ENCODE measurements at places on chromosomes 12 and 14. TPM values are rescaled to one million over a fixed set of nuclear protein-coding genes. Genes with fewer than 3 reads are reported as not detected.

DNA sequence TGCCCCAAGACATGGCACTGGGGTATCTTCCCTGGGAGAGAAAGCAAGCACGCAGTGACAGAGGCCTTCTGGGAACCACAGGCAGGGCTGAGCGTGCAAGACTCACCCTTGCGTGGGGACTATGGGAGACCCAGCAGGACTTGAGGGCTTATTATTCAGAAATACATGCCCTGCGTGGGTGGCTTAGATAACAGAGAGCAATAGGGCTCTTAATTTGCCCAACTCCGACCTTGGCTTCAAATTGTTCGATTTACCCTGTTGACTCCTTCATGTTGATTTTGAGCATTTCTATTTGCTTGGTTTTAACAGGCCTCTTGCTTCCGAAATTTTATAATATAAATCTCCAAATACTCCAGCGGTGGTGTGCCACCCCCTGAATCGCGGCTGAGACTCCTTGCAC, 5.1 kb upstream of the SERPINA1 start:
- DNase-seq = no peak

DNA sequence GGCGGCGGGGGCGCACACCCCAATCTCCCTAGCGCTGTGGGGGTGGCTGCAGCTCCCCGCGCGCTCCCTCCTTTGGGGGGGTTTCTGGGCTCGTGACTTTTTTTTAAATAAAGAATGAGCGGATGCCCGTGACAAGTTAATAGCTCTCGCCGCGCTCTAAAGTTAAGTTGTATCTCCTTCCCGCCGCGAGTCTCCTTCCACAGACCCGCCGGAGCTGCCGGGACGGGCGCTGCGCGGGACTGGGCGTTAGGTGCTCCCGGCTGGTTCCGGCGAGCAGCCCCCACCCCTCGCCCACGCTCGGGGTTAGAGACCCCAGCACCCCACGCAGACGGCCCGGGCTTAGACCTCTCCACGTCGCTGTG, 82.6 kb upstream of the HMGA2 start:
- DNase-seq = no peak

DNA sequence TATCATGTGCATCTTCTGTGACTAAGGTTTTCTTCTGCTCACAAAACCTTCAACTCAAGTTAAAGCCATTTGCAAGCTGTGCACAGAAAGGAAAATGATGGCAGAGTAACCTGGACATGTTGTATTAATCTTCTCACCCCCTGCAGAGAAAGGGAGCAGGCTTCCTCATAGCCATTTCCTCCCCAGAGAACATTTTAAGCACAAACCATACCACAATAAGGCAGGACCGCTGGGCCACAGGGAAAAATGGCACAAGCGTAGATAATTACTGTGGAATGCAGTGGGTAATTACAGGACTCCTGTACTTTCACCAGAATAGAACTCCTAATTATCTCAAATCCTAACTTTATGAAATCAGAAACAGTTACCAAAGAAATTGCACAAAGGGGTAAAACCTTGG, 215.7 kb downstream of the KIF21A start:
- no peak for DNase-seq

DNA sequence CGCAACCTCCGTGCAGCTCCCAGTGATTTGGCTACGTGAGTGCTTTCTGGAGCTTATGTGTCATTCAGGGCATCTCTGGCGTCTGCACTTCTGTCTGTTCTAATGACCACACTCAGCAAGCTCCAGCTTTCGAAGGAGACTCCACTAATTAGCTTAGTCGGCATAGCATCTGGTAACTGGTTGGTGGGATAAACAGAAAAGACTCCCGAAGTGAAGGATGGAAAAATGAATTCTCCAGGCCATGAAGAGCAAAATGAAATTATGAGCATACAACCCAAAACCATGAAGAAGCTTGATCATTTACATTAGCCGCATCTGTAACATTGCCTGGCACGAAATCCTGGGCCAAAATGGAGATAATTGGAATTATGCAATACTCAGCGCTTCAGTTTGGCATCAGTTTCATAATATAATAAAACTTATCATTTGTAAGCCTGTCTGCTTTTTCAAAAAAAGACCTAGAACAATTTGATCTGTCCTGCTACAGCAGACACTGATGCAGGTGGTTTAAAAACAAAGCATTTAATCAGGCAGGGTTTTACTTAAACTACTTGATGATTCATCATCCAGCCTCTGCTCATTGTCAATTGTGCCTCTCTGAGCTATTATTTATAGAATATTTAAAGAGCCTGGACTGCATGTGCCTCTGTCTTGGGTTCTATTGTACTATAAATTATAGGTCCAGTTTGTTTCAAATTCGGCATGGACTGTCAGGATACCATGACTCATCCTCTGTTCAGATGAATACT, 87.4 kb downstream of the SYT1 start:
- no peak for DNase-seq

DNA sequence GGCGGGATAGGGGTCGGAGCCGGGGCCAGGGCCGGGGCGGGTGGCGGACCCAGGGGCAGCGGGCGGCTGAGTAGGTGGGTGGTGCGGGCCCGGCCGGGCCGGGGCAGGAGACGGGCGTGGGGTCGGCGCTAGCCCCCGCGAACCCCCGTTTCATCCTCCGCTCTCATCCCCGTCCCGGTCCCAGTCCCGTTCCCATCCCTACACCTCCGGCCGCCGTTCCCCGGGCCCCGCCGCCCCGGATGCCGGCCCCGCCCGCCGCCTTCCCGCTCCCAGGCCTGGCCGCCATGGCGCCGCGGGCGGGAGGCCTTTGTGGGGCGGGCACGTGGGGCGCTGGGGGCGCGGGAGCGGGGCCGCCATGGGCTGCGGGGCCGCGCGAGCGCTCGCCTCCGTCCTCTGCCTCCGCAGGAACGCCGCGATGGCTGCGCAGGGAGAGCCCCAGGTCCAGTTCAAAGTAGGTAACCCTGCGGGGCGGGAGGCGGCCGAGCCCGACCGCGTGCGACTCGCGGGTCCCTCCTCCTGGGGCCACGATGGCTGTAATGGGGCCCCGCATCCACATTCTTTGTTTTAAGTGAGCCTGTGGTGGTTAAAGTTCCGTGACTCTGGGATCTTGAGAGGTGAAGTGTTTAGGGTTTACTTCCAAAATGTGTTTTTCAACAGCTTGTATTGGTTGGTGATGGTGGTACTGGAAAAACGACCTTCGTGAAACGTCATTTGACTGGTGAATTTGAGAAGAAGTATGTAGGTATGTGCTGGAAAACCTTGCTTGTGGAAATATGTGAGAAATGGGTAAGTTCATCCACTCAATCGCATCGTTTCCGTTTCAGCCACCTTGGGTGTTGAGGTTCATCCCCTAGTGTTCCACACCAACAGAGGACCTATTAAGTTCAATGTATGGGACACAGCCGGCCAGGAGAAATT, 572 bp downstream of the RAN start:
- peak; percentile 60 for DNase-seq

- DNase-seq = no peak
These were observed 63.4 kb upstream of the MYL2 start for GRCh38 chr12:110983811-110984210.

The NTN4 gene
- 81.5 TPM for total RNA-seq

The TPH2 gene
- not detected for total RNA-seq

The SMCO3 gene
- total RNA-seq = not detected
